ENCODE measurements at places on chromosomes 3 and 15.

GRCh38 chr3:177201700-177202397 lies 4.6 kb upstream of the TBL1XR1 start:
- DNase-seq: no peak

- no peak for DNase-seq
Measured at GRCh38 chr3:130712718-130713423, 33.8 kb downstream of the PIK3R4 start.

- DNase-seq: peak; percentile 41
Measured at GRCh38 chr3:44510000-44510368, 32.5 kb upstream of the ZNF445 start.

- DNase-seq: no peak
Measured at GRCh38 chr15:98730860-98731711, 82.7 kb downstream of the IGF1R start.

GRCh38 chr15:48225771-48226170 lies 19.7 kb downstream of the SLC12A1 start:
- DNase-seq: no peak

GRCh38 chr3:67558426-67558825 lies 96.0 kb downstream of the SUCLG2 start:
- DNase-seq: peak; percentile 16

- DNase-seq: peak; percentile 95
Measured at GRCh38 chr3:53773611-53774368, 72.4 kb downstream of the CHDH start.

GRCh38 chr15:92571824-92572223 lies 83.8 kb downstream of the FAM174B start:
- no peak for DNase-seq

DNA sequence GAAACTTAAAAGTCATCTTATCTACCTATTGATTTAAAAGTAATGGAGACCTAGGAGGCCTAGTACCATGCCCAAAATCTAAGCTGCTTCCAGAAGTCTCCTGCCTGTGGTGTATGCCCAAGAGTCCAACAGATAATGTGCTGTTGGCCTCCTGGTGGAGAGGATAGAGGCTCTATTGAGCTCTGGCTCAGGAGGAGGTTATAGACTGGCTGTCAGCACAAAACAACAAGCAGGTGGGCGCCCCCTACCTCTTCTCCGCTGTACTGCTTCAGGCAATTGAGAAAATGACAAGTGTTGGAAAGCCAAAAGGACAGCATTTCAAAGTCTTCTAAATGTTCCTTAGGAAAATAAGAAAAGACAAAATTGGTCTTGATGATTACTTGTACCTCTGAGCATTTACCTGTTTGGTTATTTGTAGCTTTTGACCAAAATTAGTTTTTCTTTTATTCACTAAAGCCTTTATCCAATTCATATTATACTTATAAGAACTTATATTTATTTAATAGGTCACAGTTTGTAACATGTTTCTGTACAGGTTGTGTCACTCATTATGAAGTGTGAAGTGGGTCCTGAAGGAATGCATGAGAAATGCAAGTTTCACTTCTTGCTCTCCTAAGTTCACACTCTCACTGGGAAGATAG lies 17.2 kb upstream of the GNB5 start:
- DNase-seq: peak; percentile 81

- peak; percentile 98 for DNase-seq
Measured at GRCh38 chr3:150371741-150372254, 36.3 kb upstream of the TSC22D2 start.

- DNase-seq: no peak
Measured at GRCh38 chr3:188583341-188584161, 429.6 kb downstream of the LPP start.

DNA sequence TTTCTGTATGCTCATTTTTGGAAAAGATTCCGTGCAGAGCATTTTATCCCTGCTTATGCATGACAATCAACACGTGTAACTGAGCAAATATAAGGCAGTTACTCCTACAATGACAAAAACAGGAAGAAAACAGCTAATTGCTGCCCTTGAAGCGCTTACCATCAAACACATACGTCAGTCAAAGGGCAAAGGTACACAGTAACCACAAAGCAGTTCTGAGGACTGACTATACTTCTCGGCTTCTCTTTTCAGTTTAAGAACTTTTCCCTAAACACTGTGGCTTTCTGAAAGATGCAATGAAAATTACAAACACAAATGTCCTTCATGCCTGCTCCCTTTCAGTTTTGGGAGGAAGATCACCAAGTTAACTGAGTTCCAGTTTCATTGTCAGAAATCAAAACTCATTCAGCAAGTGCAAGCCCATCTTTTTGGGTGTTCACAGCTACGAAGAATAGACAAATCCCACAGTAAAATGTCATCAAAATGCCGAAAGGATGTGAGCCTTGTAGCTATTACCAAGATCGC lies 602.8 kb downstream of the FOXP1 start:
- no peak for DNase-seq

DNA sequence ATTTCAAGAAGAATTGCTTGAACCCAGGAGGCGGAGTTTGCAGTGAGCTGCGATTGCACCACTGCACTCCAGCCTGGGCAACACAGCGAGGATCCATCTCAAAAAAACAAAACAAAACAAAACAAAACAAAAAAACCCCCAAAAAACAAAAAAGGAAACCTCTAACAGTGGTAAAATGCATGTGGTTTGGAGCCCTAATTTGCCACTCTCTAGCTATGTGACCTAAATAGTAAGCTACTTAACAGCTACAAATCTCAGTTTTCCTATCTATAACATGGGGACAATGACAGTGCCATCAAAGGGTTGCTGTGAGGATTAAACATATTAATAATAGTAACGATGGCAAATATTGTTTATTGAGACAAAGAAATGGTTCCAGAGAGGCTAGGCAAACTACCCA lies 119.4 kb upstream of the LMOD3 start:
- no peak for DNase-seq

GRCh38 chr3:9280451-9281219 lies 31.2 kb upstream of the SRGAP3 start:
- DNase-seq: peak; percentile 53

- DNase-seq: no peak
Measured at GRCh38 chr15:74893627-74894026, 3.8 kb downstream of the MPI start.

GRCh38 chr3:158167737-158168557 lies 58.1 kb downstream of the RSRC1 start:
- peak; percentile 95 for DNase-seq

- DNase-seq: no peak
Measured at GRCh38 chr3:22209578-22209977, 458.6 kb upstream of the ZNF385D start.

GRCh38 chr15:92400573-92400972 lies 6.9 kb downstream of the ST8SIA2 start:
- no peak for DNase-seq

DNA sequence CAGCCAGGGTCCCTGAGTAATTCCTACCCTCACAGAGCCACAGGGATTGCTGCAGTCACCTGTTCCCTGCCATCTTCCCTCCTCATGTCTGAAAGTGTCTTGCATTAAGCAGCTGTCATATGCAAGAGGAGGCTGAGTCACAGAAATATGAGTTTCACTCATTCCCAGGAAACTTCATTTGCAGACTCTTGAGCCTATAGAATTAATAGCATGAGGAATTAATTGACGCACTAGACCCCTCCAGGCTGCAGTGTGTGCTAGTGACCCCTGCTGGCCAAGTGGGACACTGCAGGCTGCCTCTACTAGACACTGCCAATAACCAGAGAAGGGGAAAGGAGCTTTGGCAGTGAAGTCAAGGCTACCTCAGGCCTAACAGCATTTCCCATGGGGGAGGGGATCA lies 50.6 kb upstream of the SLC6A1 start:
- DNase-seq: peak; percentile 19

DNA sequence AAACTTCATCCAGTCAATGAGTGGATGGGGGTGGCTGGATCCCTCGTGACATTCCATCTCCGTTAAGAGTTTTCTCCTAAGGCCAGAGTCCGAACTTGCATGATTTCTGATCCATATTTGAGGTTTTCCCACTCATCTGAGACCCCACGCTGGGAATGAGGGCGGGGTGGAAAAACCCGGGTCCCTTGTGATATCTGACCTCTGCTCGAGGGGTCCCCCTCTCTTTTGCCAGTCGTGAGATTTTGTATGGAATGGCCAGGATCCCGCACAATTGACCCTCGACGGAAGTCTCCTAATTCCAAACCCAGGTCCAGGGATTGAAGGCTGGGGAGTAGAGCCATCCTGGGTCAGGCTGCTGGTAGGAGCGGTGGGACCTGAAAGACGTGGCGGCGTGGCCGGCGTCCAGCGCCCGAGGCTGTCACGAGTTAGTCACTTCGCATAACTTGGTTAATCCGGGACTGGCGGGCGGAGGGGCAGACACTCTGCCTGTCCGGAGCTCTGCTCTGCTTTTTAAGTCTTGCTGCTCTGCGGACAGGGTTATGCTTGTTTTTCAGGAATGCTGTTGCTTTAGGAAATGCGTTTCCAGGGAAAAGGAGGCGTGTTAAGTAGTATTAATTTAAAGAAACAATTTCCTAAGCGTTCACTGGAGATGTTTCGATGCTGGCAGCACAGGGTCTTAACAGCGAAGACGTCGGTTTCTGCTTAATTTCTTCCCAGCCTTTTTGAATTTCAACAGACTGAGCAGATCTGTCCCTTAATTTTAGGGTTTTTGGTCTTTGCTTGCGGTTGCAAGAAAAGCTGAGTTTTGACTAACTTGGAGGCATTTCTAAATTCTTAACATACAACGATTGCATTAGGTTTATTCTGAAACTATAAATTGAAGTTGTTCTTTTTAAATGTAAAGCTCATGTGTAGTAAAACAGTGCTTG lies 69.7 kb upstream of the LRRFIP2 start:
- DNase-seq: peak; percentile 93

DNA sequence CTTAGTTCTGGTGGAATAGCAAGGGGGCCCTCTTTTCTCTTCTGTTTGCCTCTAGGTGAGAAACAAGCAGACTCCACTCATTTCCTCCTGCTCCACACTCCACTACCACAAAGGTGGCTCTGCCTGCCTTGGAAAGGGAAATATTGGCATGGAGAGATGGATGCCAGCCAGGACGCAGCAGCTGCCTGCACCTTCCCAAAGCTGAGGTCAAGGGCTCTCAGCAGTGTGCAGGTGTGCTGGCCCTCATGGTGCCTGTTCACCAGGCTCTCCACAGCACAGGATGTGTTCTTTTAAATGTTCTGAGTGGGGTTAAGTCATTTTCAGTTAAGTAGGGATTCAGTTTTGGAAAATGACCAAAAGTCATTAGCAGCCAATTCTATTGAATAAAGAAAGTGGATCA lies 211.2 kb upstream of the STRIT1 start:
- DNase-seq: no peak

DNA sequence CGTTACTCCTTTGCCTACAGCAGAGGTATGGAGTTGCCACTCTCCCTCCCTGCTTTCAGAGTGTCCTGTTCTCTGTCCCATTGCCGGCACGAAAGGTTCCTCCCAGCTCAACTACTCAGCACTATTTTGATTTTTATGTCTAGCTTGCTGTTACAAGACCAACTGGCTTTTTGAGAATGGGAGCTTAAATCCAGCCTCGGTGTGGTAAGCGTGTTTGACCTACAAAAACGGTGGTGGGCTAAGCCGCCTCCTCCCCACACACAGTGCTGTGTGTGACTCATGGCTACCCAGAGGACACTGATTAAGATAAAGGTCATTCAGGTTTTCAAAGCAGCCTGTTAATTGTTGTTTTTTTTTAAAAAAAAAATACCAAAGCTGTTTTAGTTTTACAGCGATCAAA lies 64.5 kb downstream of the LRTM1 start:
- DNase-seq: peak; percentile 55

- no peak for DNase-seq
Measured at GRCh38 chr3:49670940-49671290, 3.2 kb upstream of the APEH start.

GRCh38 chr3:126005951-126006350 lies 37.0 kb downstream of the ROPN1B start:
- DNase-seq: peak; percentile 89

DNA sequence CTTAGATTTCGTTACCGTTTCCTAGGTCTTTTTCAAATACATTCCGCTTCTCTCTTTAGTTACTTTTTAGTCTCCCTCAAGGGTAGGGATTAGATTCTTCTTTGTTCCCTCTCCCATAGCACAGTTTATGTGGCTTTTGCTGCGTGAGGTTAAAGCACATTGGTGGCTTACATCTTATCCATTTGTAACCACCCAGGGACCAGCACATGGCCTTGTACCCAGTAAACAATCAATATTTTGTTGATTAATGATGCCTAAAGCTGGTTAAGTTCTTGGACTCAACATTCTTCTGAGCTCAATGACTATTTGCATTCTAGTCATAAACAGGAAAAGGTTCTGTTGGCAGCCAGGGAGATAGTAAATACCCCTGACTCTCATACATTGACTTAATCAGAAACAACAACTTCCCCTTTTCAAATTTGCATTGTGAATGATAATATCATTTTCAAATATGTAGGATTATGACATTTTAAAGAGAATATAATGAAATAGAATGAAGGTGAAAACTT lies 60.2 kb downstream of the CACNA1D start:
- DNase-seq: no peak

- peak; percentile 93 for DNase-seq
Measured at GRCh38 chr3:42020684-42021307, 58.9 kb upstream of the ULK4 start.

DNA sequence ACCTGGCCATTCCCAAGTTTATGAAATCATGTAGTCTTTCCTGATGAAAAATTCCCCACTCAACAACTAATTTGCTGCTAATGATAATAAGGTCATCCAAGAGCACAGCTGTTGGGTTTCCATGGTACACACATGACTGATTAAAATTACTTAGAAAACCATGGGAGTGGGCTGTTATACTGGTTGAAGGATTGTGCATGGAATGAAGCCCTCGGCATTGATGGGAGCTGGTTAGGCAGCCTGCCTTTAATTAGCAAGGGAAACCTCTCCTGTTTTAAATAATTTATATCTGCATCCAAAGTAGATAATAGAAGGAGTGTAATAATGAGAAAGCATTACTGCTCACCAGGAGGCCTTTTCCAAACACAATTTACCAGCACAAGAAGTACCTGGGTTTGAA lies 235.1 kb upstream of the CFAP20DC start:
- no peak for DNase-seq

DNA sequence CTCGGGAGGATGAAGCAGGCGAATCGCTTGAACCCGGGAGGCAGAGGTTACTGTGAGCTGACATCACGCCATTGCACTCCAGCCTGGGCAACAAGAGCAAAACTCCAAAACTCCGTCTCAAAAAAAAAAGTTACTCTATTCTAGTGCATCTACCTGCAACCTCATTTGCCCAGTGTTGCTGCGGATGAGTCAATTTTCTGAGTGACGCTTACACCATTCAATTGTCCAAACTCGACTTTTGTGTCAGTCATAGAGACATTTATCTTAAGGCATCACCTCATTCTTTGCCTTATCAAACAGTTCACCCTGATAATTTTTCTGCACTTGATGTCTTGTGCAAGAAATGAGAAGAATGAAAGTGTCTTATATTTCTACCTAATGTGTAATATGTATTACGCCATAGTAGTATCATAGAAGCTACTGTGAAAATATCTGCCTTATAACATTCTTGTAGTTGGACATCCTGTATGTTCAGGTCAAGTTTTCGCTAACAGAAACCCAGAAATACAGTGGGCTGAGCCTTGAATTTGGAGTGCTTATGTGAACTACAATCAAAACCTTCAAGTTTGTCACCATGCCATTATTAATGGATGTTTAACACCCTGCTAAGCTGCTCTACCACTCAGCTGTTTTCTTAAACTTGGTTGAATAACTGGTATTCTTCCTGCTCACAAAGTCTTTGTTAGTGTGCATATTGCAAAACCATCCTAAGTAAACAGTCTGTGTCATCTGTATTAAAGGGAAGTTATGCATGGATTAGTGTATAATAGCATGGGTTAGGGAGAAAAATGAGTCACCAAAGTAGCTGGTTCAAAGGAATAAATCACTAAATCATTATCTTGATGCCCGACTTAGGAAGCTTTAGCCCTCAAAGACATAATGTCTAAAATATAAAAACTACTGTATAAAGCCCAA lies 531.0 kb upstream of the NR2F2 start:
- peak; percentile 87 for DNase-seq
